Stimulated activated CD8-positive, alpha-beta memory T cell treated with anti-CD3 and anti-CD28 coated beads, Interleukin-7, amount 100 ng/mL, for 48 hours (primary cell): ENCODE measurements at places on chromosomes 2 and 18.

- DNase-seq = no peak
Observed at GRCh38 chr2:210519594-210519993, 36.8 kb upstream of the CPS1 start.

DNA sequence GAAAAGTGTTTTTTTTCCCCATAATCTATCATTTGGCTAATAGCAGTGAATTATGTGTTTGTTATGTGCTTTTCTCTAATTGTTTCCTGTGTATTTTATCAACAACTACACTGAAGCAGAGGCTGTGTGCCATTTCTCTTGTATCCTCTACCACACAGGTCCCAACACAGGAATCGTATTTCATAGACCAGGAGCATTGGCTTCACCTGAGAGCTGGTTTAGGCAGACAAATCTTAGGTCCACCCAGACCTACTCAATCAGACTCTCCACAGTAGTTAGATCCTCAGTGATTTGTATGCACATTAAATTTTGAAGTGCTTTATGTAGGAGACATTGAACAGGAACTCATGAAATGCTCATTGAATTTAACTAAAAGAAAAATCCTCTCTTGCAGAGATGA lies 109.2 kb downstream of the FSHR start:
- no peak for DNase-seq

DNA sequence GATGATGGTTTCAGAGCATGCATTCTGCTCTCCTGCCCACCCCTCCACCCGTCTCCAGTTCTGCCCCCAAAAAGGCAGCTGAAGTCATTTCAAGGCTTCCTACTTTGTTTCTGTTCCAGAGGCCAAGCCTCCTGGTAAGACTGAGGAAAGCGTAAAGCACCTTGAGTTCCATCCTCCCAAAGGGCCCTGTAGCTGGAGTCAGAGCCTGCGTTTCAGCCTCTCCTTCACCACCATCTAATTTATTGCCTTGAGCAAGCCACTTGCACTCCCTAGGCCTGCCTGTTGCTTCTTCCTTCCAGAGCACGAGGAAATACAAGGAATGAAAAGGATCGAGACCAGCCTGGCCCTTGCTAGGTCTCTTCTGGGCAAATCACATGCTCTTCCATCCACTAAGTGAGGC lies 244.2 kb upstream of the RAB12 start:
- DNase-seq = no peak

DNA sequence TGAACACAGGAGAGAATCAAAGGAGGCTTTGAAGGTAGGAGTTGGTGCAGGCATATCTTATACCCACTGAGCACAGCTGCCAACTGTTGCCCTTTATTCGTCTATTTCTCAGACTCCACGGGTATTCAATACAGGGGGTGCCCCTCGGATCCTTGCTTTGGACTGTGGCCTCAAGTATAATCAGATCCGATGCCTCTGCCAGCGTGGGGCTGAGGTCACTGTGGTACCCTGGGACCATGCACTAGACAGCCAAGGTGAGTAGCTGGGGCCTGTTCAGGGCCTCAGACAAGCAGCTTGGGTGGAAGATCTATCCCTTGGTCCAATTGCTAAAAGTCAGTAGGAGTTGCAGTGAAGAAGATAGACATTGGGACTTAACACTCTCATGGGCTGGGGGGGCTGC lies 5.2 kb downstream of the CAD start:
- no peak for DNase-seq
